ENCODE measurements at places on chromosomes 11 and 22.

DNA sequence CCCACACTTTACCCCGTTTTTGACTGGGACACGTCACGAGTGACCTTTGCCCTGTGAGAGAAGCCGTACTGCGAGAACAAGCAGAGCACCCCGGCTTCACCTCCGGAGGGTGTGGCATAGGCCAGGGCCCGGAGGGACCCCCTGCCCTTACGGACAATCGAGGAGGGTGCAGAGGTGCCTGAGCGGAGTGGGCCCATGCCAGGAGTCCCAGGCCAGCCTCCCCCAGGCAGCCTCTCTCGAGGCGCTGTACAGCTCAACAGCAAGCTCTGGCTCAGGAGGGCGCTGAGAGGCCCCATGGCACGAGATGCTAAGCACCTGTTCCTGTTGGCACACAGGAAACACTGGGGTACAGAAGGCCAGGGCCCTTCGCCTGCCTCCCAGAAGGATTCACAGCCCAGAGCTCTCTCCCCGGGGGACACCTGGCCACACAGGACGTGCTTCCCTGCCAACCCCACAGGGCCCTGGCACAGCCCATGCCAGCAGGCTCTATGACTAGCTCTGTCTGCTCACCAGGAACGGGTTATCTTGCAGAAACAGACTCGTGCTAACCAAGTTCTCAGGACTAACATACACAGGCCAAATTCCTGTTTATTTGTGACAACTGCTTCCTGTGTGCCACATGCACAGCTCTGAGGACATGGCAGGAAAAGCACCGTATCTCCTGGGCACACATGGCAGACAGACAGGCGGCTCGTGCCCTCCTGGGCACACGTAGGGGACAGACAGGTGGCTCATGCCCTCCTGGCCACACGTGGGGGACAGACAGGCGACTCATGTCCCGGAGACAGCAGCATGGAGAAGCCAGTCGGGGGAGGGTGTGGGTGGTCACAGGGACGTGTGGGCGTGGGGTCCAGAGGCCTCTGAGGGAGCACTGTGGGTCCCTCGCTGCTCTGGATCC is 11.6 kb downstream of the TOLLIP start:
- DNase-seq: no peak

- DNase-seq: no peak
Measured at GRCh38 chr11:105111145-105111944, 28.2 kb downstream of the CARD18 start.

- DNase-seq: no peak
Measured at GRCh38 chr22:25697181-25697664, 44.8 kb upstream of the MYO18B start.

DNA sequence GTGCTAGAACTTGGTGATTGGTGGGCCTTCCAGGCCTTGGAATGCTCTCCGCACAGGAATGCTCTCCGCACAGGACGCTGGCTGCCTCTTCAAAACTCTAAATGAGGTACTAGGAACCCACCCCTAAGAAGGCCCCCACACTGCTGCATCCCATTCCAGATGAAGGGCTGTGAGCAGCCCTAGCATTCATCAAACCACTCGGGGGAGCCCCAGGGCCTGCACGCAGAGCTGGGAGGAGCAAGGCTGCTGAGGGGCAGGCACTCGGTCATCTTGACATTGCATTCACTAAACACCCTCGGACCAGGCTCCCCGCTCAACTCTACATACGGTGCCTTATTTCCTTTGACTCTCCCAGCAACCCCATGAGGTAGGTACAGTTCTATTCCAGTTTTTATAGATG is 49.2 kb upstream of the EMID1 start:
- DNase-seq: peak; percentile 63

- DNase-seq: no peak
Measured at GRCh38 chr22:26097840-26098239, 71.4 kb upstream of the SEZ6L start.

- DNase-seq: no peak
Measured at GRCh38 chr11:40417627-40418026, 1041.8 kb downstream of the LRRC4C start.

- no peak for DNase-seq
Measured at GRCh38 chr11:18523084-18523483, 3.7 kb downstream of the TSG101 start.

GRCh38 chr11:108754901-108755625 is 90.2 kb downstream of the DDX10 start:
- DNase-seq: no peak

- no peak for DNase-seq
Measured at GRCh38 chr22:25045159-25045558, 92.6 kb downstream of the KIAA1671 start.

- no peak for DNase-seq
Measured at GRCh38 chr11:73325036-73325981, 17.2 kb downstream of the ARHGEF17 start.

GRCh38 chr22:45262195-45262930 is 21.7 kb upstream of the KIAA0930 start:
- DNase-seq: no peak

DNA sequence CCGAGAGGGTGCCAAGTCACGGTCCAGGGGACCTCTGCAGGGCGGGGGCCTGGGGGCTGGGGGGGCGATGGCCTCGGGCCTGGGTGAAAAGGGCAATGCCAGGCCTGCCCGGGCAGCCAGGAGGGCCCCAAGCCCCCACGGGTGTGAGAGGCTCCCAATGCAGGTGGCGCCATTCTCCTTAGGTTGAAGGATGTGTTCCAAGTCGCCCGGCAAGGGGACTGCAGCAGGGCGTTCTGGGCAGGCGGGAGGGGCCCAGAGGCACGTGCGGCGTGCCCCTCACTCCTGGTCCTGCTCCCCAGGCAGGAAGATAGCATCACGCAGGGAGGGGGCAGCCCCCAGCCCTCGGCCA is 730 bp upstream of the TNNI2 start:
- DNase-seq: peak; percentile 39

DNA sequence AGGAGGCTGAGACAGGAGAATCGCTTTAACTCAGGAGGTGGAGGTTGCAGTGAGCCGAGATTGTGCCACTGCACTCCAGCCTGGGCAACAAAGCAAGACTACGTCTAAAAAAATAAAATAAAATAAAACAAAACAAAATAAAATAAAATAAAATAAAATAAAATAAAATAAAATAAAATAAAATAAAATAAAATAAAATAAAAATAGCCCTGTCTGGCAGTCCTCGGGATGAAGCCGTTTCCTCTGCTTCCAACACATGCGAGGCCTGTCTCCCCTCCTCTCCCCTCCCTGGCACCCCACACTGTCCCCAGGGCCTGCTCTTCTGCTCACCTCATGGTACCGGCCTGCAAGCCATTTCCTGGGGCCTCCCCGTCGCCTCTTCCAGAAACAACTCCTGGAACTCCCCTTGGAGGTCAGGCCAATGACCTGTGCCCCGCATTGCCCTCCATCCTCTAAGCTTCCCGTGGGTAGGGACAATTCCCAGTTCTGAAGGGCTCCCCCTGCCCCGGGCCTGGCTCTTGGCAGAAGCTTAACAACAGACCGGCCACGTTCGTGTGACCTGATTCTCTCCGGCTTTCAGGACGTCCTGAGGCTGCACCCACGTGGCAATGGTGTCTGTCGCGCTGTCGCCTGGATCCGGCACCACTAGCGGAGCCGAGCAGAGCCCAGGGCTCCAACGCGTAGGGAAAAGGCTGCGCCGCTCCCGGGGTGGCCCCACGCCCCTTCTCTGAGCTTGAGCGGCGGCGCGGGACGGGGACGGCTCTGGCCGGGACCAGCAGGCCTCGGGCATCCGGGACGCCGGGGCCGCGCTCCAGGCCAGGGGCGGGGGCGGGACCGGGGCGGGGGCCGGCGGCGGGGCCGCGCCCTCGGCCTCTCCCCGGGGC is 456 bp upstream of the PARVB start:
- peak; percentile 72 for DNase-seq

GRCh38 chr11:132158091-132158490 is 787.7 kb downstream of the NTM start:
- DNase-seq: peak; percentile 4

DNA sequence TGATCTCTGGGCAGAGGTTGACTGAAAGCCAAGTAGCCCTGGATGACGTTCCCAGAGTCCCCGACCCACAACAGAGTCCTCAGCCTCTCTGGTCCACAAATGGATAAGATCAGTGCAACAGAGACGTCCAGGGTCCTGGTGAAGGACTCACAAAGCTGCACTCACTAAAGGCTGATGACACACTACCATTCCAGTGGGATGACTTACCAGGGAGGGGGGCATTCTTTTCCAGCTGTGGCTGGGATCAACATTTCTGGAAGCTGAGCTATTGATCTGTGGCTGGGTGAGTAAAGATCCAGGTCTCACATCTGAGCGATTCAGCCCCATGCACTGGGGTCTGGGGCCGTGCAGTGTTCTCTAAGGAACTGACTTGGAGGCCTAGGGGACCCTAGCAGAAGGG is 296.2 kb downstream of the NTM start:
- DNase-seq: no peak

DNA sequence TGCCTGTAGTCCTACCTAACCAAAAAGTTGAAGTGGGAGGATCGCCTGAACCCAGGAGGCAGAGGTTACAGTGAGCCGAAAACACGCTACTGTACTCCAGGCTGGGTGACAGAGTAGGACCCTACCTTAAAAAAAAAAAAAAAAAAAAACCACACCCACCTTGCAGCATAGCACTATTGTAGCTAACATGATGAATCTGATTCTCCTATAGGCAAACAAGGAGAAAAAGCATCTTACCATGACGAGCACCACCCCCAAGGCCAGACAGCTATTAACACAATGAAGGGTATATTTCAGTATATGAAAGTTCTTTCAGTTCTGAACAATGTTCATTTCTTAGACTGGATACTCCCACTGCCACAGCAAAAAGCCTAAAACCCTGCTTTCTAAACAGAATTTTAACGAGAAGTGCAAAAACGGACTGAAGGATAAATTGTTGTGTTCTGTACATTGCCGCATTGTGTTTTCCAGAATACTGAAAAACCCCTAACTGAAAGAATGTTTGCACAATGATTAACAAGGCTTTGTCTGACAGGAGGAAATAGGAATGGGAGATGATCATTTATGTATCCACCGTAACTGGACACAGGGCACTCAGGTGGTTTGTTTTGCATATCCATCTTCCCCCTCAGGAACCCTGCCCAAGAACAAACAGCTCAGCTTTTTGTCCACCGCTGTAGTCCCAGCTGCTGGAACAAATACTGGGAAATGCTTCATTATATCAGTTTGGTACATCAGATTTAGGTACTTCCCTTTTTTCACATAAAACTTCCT is 8.9 kb downstream of the PISD start:
- DNase-seq: no peak

- no peak for DNase-seq
Measured at GRCh38 chr22:29044657-29045176, 16.9 kb downstream of the C22orf31 start.

GRCh38 chr22:46507451-46508425 is 29.7 kb downstream of the CELSR1 start:
- DNase-seq: no peak

DNA sequence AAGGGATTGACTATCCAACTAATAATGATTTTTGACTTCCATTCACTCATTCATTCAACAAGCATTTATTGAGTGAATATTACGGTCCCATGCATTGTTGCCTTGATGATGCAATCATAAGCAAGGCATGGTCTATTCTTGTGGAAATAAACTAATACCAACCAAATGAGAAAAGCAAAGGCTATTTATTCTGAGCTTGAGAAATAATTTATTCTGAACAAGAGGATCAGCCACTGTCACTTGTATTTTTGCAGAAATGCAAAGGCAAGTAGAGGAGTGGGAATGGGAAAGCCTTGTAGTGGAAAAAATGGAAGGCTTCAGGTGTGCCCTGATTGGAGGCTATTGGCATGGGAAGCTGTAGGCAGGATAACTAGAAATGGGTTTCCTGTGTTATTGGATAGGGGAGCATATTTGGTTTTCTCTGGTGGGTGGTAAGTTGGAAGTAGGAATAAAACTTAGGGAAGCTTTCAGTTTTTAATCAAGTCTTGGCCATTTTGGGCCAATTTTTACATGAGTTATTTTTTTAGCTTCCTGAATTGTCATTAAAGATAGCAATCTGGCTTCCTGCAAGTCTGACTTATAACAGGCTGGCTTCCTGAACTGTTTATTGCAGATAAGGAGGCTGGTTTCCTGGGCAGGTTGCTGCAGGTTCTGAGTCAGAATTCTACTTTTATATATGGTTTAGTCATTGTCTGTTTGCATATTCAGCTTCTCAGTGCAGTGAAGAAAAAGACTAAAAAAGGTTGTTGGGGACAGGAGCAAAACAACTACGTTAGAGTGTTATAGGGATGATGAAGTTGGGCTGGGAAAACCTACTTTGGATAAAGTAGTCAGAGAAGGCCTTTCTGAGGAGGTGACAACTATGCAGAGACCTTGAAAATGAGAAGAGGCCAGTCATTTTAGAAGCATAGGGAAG is 106.7 kb downstream of the APIP start:
- DNase-seq: peak; percentile 6

- DNase-seq: no peak
Measured at GRCh38 chr11:75527938-75528735, 2.4 kb upstream of the GDPD5 start.

DNA sequence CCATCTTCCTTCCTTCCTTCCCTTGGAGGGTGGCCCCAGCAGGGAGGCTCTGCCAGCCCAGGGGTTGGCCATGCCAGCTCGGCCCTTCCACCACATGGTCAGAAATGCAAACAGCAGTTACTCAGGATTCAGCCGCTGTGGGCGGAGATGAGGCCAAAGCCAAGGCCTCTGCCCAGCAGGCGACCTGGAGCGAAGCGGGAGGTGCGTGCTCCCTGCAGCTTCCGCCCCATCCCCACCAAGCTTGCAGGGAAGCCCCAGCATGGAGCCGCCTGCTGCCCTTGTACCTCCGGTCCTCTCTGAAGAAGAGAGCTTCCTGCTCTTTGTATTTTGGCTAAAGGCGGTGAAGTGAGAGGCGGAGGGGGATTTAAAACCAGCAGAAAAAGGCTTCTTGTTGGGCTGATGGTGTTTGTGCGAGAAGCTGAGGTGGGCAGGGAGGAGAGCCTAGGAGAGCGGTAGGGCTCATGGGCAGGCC is 50.4 kb downstream of the ANO1 start:
- DNase-seq: no peak

- DNase-seq: peak; percentile 71
Measured at GRCh38 chr11:77065878-77066228, 918 bp upstream of the CAPN5 start.

GRCh38 chr11:86672007-86672621 is at the start of gene ME3:
Gene ME3, minus strand, starts transcription at chr11:86672616.
- DNase-seq: peak; percentile 72

GRCh38 chr11:104090767-104091166 is 54.3 kb downstream of the DDI1 start:
- DNase-seq: no peak

DNA sequence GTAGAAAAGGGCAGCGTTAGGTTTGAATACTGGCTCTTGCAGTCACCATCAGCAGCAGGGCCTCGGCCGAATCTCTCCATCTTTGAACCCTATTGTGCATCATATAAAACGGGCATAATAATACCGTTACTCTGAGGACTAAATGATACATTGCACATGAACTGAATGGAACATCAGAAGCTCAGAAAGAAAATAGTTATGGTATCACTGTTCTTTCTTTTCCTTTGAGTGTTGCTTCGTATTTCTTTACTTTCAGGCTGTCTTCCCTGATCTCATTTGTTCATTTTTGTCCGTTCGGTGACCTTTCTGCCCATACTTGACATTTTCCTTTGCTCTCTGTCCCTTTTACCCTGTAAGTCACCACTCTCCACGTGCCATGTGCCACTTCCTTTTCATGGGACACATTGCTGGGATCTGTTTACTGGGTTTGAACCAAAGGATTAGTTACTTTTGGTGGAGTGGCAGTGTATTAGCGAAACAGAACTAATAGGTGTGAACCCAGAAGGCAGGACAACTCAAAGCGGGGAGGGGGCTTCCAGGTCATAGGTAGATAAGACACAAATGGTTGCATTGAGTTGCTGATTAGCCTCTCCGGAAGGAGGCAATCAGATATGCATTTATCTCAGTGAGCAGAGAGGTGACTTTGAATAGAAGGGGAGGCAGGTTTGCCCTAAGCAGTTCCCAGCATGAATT is 717 bp upstream of the ZNF202 start:
- DNase-seq: peak; percentile 45

GRCh38 chr11:64291262-64291751 is at the start of gene KCNK4:
Gene KCNK4, plus strand, starts transcription at chr11:64291302. Its CDS starts 1,717 bp downstream, at chr11:64293019.
- DNase-seq: no peak
